CD4-positive, alpha-beta T cell treated with Interleukin-12 subunit alpha and Interleukin-12 subunit beta, for 1 hour (primary cell): ENCODE measurements at places on chromosomes 13 and 19.

- no peak for DNase-seq
Observed at GRCh38 chr19:57190301-57190700, 999 bp upstream of the ZNF264 start.

- DNase-seq: no peak
Observed at GRCh38 chr13:105341758-105342157, 1193.7 kb downstream of the EFNB2 start.

GRCh38 chr19:46748325-46749109 is 2.3 kb upstream of the STRN4 start:
- peak; percentile 79 for DNase-seq

GRCh38 chr13:64239372-64239771 is 2823.7 kb upstream of the PCDH20 start:
- DNase-seq: no peak

GRCh38 chr19:10142701-10143375 is 23.1 kb upstream of the EIF3G start:
- DNase-seq: peak; percentile 83

- DNase-seq: no peak
Observed at GRCh38 chr13:113152984-113153809, 5.3 kb upstream of the PROZ start.

DNA sequence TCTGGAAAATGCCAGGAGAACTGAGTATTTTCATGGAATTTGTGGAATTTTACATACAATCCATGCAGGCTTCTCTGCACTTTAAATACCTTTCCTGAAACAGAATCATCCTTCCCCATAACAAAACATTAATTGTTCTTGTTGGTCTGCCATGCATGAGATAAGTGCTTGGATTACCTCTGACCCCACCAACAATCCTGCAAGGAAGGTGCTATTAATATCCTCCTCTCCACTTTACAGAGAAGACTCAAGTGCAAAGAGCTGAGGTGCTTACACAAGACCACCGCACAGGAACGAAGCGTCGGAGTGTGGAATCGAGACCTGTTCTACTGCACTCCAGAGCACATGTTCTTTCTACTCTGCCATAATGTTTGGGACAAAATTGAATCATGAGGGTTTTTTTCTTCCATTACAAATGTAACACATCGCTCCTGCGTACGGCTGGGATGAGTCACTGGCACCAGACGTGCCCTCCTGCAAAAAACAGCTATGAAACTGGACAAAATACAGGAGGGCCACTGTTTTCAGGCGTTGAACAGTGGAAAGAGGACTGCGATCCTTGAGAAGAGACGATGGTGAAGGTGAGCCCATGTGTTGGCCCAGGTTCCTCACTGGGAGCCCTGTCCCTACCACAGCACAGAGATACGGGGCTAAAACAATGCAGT is 12.9 kb upstream of the LRRC4B start:
- no peak for DNase-seq

- DNase-seq: no peak
Observed at GRCh38 chr13:99949679-99950413, 21.7 kb downstream of the ZIC5 start.

- DNase-seq: peak; percentile 41
Observed at GRCh38 chr13:50222569-50223332, 207.5 kb downstream of the KCNRG start.

GRCh38 chr13:28744656-28745055 is 25.9 kb upstream of the SLC46A3 start:
- DNase-seq: no peak

DNA sequence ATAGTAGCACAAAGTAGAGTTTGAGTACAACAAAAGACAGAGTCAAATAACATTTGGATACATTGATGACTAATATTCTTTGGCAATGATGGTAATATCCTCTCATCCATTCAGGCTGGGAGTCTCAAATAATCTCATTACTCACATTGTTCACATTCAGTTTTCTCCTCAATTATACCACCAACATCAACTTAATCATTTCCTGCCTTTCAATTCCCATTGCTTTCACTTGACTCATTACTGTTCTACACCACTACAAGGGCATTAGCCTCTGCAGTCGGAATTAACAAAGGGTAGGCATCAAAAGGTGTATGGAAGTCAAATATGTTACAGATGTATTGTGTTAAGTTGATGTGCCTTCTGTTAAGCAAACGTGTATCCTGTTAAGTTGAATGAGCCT is 518.4 kb upstream of the SLITRK1 start:
- DNase-seq: no peak

GRCh38 chr13:98975822-98976261 is 2.0 kb downstream of the DOCK9 start:
- no peak for DNase-seq

DNA sequence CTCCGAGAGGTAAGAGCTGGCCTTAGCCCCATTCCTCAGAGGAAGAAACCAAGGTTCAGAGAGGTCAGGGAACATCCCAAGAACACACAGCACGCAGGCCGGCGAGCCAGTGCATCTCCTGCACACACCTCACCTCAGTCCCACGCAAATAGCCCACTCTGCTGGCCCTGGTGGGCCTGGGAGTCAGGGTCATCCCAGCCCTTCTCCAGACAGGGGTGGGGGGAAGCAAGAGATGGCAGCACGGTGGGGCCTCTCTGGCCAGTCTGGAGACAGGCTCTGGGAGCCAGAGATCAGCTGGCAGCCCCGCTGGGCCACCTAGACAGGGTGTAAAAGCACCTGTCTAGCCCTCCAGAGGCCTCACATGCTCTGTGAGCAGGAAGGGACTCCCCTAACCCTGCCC is 26.8 kb downstream of the TUBA3C start:
- DNase-seq: no peak

- no peak for DNase-seq
Observed at GRCh38 chr19:53246498-53246897, 8.2 kb downstream of the ZNF677 start.

- DNase-seq: no peak
Observed at GRCh38 chr19:3373971-3374368, 7.6 kb downstream of the NFIC start.

DNA sequence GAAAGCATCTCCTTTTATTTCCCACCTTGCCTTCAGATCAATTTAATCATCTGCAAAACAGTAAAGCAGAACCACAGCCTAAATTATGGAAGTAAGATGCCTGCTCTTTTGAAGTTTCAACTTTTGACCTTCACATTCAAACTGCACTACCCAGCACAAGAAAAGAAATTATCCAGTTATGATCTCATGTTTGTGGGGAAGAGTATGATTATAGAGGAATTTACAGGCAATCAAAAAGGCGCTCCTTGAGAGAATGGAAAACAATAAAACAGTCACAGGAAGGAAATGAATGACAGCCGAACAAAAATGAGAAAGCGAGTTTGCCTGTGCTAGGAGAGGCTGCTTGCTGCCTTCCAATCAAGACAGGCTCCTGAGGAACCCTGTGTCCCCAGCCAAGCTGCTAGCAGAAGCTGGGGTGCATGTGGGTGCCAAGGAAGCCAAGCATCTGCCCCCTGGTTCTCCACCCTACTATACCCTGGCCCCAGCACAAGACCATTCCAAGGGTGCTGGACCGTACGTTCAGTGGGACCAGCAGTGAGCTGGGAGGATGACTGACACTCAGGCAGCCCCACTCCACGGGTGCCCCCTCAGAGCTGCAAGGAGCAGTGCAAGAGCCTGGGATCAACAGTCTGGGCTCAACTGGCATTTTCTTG is 47.8 kb downstream of the PEPD start:
- DNase-seq: no peak

DNA sequence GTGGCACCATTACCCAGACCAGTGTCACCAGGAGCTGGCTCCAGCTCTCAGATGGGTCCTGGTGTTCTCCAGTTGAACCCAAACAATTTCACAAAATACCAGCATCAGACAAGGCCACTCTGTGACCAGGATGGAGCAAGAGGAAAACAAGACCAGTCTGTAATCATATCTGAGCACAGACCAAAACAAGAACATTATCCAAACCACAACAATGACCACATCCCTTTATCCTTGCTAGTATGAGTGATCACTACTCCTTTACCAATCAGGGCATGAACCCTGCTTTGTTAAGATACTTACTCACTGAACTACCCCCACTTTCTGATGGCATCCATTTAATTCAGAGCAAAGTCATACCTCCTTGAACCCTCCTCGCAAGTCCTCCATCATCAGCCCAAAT is 145.9 kb downstream of the NUFIP1 start:
- no peak for DNase-seq

DNA sequence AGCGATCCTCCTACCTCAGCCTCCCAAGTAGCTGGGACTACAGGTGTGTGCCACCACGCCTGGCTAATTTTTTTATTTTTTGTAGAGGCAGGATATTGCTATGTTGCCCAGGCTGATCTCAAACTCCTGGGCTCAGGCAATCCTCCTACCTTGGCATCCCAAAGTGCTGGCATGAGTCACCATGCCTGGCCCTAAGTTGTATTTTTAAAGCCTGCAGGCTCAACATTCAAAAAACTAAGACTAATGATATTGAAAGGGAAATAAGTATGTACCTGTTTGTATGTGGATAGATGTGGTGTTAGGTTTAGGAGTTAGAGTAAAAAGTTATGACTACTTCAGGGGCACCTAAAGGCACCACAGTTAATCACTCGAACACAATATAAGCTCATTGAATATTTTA is 5.4 kb upstream of the IPO5 start:
- DNase-seq: no peak

- DNase-seq: no peak
Observed at GRCh38 chr13:95564733-95565291, 12.3 kb downstream of the CLDN10 start.

GRCh38 chr13:73428137-73428536 is 369.3 kb downstream of the KLF5 start:
- DNase-seq: no peak

- DNase-seq: no peak
Observed at GRCh38 chr19:44615863-44616247, 2.5 kb downstream of the IGSF23 start.

GRCh38 chr13:51747438-51748434 is 56.2 kb downstream of the DHRS12 start:
- no peak for DNase-seq

GRCh38 chr13:114311387-114311786 is 2.9 kb upstream of the CHAMP1 start:
- no peak for DNase-seq

DNA sequence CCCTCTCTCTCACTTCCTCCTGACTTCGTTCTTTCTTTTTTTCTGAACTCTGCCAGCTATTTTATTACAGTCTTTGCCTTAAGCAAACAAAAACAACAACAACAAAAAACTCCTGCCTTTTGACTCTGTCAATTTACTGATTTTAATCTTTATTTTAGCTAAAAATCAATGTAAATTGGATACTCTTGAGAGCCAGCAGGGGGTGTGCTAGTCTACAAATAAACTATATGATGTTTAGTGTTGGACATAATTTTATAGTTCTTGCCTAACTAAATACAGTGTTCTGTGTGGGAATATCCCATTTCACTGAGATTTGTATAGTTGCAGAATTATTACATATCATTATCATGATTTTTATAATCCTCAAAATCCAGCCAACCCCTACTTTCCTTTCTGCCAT is 1199.9 kb upstream of the SPRY2 start:
- DNase-seq: no peak

GRCh38 chr13:32409001-32409313 is 19.0 kb downstream of the N4BP2L1 start:
- DNase-seq: no peak

DNA sequence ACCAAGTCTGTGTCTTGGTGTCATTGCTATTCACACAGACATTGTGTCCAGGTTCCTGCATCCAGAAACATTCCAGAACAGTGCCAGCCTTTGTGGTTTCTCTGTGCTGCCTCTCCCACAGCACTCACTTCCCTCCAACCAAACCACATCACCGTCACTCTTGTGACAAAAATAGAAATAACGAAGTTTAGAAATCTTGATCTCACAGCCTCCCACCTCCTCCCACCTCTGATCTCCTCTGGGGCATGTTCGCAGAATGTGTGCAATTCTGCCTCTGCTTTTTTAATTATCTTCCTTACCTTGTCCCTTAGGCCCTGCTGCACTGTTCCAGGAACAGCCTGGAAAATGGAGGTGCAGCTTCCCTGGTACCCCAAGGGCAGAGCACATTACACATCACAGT is 8.7 kb upstream of the SERPINE3 start:
- DNase-seq: no peak

GRCh38 chr13:41782086-41782485 is 178.8 kb downstream of the VWA8 start:
- no peak for DNase-seq

DNA sequence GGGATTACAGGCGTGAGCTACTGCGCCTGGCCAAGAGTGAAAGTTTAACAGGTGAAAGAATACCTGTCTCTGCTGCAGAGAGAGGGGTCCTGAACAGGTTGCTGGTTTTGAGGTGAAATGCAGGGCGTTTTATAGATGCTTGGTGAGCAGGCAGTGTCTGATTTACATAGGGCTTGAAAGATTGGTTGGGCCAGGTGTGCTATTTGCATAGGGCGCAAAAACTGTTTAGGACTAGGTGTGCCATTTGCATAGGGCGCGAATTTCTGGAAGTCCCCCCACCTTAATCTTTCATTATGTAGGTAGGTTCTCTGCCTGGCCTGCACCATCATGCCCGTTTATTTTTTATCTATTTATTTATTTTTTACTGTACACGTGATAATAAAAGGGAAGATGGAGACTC is 4.5 kb upstream of the NDUFB7 start:
- DNase-seq: no peak

- no peak for DNase-seq
Observed at GRCh38 chr19:389255-389934, 19.6 kb downstream of the C2CD4C start.

DNA sequence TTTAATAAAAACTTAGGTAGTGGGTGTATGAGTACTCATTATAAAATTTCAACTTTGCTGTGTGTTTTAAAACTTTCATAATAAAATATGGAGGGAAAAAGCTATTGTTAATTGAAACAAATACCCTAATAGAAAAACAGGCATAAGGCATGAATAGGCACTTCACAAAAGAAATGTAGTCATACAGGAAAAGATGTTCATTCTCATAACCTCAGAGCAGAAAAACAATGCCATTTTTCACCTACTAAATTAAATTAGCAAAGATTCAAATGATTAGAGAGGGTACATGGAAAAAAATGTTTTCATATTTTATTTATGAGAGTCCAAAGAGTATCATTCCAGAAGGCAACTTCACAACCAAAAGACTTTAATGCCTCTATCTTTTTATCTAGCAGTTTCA is 20.6 kb upstream of the ELF1 start:
- DNase-seq: no peak

DNA sequence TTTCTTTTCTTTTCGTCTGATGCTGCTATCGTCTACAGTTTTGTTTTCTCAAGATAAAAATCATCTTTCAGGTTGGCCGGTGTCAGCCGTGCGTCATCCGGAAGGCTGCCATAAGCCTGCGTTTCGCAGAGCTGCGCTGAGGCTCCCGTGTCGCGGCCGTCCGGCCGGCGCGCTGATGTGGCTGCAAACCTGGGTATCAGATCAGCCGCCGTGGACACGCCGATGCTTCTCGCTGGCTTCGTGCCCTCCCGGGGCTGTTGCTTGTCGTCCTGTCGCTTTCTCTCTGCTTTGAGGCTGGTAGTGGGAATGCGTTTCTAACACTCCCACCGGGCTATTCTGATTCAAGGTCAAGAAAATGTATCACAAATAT is 45.9 kb upstream of the TFDP1 start:
- no peak for DNase-seq

- DNase-seq: peak; percentile 14
Observed at GRCh38 chr13:113863524-113864272, at the start of gene GAS6. GAS6 (minus strand) TSS chr13:113864076; CDS start chr13:113863920, 156 bp downstream.

- DNase-seq: no peak
Observed at GRCh38 chr19:46887240-46887782, 26.5 kb downstream of the ARHGAP35 start.

- DNase-seq: no peak
Observed at GRCh38 chr19:883661-884211, 9.3 kb downstream of the MED16 start.

- no peak for DNase-seq
Observed at GRCh38 chr13:89363144-89363543, 1692.0 kb downstream of the SLITRK5 start.

GRCh38 chr19:10662384-10663251 is 8.5 kb downstream of the ILF3 start:
- DNase-seq: no peak
